Activated CD4-positive, alpha-beta T cell treated with anti-CD3 and anti-CD28 coated beads, Interleukin-10, Interleukin-2, amounts not matched to agents 100 ng/mL and 50 ng/mL, durations not matched to agents 16 hours and 8 hours (primary cell): ENCODE measurements at places on chromosomes 4 and X.

- DNase-seq, result peak; percentile 40
Measured at GRCh38 chr4:148542922-148543623, 100.9 kb upstream of the NR3C2 start.

- no peak for DNase-seq
Measured at GRCh38 chr4:53779025-53779424, 187.7 kb upstream of the LNX1 start.

DNA sequence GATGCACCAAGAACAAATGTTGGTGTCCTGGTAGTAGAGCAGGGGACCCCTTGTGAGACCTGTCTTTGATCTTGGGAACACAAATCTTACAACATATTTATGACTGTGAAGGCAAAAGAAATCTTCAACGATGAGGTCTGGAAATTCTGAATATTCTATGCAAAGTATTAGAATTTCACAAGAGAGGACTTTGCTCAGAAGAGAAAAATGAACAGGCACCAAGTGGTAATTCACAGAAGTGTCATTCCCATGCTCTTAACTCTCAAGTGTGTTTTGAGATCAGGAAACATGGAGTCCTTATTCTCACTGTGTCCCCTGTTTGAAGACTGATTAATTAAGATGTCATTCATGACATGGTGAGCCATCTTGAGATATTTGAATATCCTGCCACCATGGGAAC lies 52.5 kb downstream of the COQ2 start:
- DNase-seq, result no peak

GRCh38 chr4:14247767-14248166 lies 620.2 kb upstream of the BOD1L1 start:
- DNase-seq, result no peak

DNA sequence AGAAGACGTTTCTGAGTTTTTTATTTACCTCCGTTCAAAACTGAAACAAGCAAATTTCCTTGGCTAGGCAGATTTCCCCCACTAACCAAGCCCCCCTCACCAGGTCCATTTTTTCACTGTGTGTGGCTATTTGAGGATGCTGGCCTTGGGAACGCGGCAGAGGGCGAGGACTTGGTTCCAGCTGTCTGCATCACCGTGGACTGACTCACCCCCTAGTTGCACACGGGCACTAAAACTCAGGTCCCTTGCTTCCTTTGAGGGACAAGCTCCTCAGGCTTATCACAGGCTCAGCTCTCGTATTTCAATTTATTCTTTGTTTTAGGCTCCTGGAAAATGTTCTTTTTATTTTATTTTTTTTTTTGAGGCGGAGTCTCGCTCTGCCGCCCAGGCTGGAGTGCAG lies 8.4 kb upstream of the MTNR1A start:
- DNase-seq, result no peak

- no peak for DNase-seq
Measured at GRCh38 chrX:149074398-149074797, 430.7 kb downstream of the IDS start.

GRCh38 chr4:53991821-53992220 lies 72.6 kb downstream of the CHIC2 start:
- DNase-seq, result no peak

- DNase-seq, result no peak
Measured at GRCh38 chrX:47172971-47173792, 20.4 kb upstream of the UBA1 start.

DNA sequence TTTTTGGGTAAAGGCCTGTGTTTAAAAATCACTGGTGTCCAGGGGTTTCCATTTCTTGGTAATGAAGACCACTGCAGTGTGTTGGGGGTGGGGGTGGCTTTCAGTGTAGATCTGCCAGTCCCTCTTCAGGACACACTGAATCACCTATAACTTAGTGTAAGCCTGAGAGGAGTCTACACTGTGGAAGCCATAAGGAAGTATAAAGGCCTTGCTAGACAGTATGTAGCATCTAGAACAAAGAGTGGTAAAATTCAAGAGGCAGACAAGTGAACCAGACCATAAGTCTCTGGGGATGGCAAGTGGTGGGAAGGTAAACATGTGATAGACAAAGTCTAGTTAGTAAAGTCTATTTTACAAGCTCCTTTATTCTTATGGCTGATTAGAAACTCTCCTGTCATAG lies 191.8 kb downstream of the CCNG2 start:
- DNase-seq, result no peak

GRCh38 chr4:185412412-185412811 lies 13.4 kb downstream of the UFSP2 start:
- no peak for DNase-seq

DNA sequence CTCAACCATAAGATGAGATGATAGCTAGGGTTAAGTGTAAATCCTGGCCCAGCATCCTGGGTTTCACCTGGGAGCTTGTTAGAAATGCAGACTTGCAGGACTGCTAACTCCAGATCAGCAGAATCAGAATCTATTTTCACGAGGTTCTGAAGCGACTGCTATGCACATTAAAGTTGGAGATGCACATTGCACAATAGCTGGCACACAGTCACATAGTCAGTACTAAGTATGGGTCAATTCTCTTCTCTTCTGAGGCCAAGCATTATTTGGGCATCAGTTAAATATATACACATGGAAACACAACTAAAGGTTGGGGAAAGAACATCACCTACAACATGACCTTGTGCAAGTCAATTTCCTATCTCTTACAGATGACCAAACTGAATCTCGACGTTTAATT lies 155.1 kb upstream of the FGF13 start:
- no peak for DNase-seq

- DNase-seq, result no peak
Measured at GRCh38 chr4:185189606-185190305, 14.0 kb downstream of the CFAP97 start.

DNA sequence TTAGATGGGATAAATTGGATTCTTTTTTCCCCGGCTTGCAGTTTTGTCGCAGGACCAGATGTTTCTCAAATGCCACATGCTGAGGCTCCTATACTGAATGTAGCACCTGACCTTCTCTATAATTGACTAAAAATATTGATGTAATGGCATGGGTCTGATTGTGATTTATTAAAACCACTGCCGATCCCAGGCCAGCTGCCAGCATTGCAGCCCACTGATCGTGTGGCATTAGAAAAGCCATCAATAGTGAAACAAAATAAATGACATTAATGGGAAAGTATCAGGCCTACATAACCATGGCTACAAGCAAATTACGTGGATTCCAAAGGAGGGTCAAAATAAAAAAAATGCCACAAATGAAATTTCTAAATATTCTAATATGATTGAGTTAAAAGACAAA lies 98.7 kb downstream of the MAB21L2 start:
- DNase-seq, result no peak

DNA sequence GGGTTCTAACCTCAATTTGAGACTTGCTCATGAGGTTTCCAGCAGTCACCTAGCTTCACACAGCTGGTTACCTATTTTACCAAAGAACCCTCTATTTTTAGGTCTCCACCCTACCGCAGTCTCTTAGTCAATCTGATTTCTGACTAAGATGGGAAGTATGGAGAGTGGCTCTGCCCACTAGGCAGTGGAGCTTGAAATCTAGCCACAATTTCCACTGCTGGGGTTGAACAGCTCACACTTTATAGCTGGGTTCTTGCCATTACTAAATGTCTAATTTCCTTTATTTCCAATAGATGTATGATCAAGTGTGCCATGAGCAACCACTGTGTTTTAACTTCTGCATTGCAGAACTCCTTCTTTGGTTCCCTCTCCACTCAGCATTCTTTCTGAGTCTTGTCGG lies 43.1 kb downstream of the GASK1B start:
- DNase-seq, result no peak

- no peak for DNase-seq
Measured at GRCh38 chr4:44351069-44351468, 97.5 kb downstream of the KCTD8 start.
